ENCODE measurements at places on chromosomes 6 and 20. TPM values are rescaled to one million over a fixed set of nuclear protein-coding genes. Genes with fewer than 3 reads are reported as not detected.

Gene FGD2
- 0.87 TPM for total RNA-seq

Gene DEFB123
- not detected for total RNA-seq

Gene C6orf15
- total RNA-seq: not detected

Gene DNAH8
- total RNA-seq: 0.22 TPM

Gene MTHFD1L
- total RNA-seq: 190 TPM

Gene SLCO4A1
- total RNA-seq: 49.3 TPM

Gene HCK
- not detected for total RNA-seq

Gene BTBD9
- total RNA-seq: 22.9 TPM

Gene PRSS16
- 0.63 TPM for total RNA-seq

Gene HLA-DRB5
- 2.5 TPM for total RNA-seq

Gene GRM1
- not detected for total RNA-seq

Gene ECT2L
- not detected for total RNA-seq

Gene MAP7
- total RNA-seq: 0.49 TPM

Gene HLA-F
- total RNA-seq: 185 TPM

Gene SYCP2
- total RNA-seq: 1.1 TPM

DNA sequence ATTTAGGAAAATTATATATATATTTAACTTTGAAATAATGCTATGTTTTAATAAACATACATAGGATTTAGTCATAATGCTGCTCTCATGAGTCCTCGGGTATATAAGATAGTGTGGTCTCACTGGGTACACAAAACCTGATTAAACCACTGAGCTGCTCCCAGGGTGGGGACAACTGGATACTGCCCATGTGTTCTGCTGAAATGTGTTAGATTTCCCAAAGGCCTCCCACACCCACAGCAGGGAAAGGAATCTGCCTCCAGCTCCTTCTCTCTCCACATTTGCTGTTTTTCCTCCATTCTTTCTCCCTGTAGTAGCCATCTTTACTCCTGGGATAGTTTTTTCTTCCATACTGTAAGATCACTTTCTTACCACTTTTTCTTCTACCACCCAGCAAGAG lies 69.2 kb upstream of the TRAF3IP2 start:
- no peak for DNase-seq

DNA sequence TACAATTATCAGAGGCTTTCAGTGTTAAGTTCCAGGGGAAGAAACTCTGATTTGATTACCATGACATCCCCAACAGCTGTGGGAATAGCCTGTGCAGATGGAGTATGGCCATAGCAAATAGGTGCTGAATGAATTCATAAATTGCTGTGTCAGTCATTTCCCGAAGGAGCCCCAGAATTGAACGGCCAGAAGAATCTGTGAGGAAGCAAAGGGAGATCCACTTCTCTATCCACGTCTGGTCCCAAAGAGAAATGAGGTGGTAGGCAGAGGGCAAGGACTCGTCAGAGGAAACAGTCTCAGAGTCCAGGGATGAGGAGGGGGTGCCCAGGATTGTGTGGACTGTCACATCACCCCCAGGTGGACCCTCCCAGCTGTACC lies 3.1 kb upstream of the TAF8 start:
- DNase-seq: no peak

GRCh38 chr20:20778676-20779075 lies 66.2 kb upstream of the RALGAPA2 start:
- DNase-seq: no peak

DNA sequence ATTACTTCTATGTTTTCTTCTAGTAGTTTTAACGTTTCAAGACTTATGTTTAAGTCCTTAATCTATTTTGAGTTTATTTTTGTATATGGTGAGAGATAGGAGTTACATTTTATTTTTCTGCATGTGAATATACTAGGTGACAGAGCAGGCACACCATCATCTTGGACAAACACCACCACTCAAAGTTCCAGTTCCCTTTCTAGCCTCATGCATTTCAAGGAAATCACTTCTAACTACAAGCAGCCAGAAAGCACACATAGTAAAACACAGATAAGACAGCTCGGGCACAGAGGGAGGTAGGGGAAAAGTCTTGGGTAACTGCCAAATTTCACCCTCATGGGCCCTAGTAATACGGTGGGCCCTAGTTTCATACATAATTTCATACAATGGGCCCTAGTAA lies 609.4 kb upstream of the HS3ST5 start:
- DNase-seq: no peak

GRCh38 chr6:69789578-69789977 lies 7.2 kb downstream of the LMBRD1 start:
- DNase-seq: no peak

GRCh38 chr6:4459032-4459431 lies 317.2 kb upstream of the CDYL start:
- no peak for DNase-seq

- DNase-seq: no peak
Measured at GRCh38 chr6:111601886-111602285, 3.8 kb downstream of the TRAF3IP2 start.

DNA sequence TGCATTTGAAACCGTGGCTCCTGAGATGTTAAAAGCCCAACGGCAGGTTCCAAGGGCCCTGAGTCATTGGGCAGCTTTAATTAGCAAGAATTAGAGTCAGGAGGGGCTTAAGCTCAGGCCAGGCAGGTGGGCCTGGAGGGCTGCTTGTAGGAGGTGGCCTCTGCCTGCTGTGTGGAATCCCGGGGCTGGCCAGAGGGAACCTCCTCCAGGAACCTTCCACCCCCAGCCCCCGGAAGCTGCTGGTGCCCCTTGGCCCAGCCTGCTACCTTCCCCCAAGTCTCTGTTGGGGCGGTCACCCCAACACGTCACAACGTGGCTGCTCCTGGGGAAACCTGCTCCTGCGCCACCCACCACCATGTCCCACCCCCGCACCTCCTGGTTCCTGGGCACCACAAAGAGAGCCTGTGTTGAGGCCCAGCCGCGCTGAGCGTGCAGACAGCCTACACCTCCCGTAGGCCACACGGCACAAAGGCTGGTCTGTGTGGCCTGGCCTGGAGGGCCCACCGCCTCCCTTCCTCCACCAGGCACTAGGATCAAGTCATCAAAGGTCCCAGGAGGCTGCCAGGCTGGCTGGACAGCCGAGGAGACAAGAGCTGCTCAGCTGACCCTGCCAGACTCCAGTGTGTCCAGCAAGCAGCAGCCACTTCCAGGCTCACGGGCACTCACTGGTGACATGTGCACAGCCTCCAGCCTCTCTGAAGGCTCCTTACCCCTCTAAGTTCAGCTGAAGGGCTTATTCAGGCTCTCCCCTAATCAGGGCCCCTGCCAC lies 86.3 kb downstream of the SNX5 start:
- no peak for DNase-seq

GRCh38 chr6:134516582-134516981 lies 198.7 kb upstream of the SGK1 start:
- no peak for DNase-seq

DNA sequence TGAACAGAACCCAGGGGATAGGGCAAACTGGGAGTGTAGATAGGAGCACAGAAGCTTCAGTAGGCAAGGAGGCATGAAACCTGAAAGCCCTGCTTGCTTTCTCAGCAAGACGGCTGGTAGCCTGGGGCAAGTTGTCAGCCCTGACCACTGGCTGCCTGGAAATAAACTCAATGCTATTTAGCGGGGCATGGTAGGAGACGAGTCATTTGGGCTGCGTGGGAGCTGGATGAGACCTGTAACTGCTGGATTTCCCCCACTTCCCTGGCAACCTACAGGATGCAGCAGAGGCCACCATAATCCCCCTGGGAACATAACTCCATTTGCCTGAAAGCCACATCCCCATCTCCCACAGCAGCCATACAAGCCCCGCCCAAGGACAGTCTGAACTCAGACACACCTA lies 332.6 kb upstream of the TBX18 start:
- DNase-seq: no peak

GRCh38 chr20:46649965-46650542 lies 1.2 kb downstream of the SLC13A3 start:
- DNase-seq: no peak

GRCh38 chr6:14386263-14386662 lies 268.7 kb downstream of the CD83 start:
- DNase-seq: no peak

GRCh38 chr6:158474961-158475343 lies 84.9 kb upstream of the TMEM181 start:
- no peak for DNase-seq

DNA sequence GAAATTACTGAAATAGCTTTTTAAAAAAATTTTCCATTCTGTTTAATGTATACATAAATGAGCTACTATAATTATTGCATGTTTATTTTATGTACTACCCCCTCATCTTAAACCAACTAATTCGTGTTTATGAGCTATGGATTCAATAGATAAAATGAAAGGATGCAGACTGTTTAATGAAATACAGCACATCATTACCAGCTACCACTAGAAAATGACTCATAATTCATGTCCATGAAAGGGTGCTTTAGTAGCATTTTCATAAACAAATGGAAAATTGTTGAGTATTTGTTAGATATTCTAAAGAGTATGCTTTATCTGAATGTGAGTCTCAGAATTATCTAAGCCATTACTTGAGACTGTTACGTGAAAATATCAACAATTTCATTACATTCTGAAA lies 1590.1 kb downstream of the HACE1 start:
- no peak for DNase-seq

GRCh38 chr6:41170547-41171160 lies 7.7 kb upstream of the TREM2 start:
- DNase-seq: no peak

DNA sequence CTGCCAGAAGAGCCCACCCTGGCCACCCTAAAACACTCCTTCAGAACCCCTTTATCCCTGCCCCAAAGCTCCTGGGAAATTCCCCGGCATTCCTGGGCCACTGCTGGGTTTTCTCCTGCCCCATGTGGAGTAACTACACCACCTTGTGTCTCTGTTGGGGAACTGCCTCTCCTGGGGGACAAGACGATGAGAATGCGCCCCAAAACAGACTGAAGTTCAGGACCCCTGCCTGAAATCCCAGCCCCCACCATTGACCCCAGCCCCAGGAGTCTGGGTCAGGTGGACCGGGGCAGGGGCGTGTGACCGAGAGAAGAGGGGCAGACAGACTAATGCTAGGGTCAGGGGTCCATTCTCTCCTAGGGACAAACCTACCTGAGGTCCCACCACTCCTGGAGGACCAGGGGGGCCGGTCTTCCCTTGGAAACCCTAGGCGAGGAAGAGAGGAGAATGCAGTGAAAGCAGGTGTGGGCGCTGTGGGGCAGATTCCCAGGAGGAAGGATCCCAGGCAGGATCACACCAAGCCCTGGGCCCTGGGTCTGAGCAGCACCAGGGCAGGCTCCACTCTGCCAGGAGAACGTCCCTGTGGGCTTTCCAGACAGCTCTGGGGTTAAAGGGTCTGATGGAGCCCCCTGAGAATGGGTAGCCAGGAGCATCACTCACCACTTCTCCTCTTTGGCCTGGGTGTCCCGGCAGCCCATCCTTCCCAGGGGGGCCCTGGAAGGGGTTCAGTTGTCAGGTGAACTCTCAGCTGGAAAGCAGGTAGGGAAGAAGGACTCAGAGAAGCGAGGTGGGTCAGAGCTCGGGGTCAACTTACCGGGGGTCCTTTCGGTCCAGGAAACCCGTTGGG lies 19.4 kb downstream of the COL11A2 start:
- DNase-seq: no peak

DNA sequence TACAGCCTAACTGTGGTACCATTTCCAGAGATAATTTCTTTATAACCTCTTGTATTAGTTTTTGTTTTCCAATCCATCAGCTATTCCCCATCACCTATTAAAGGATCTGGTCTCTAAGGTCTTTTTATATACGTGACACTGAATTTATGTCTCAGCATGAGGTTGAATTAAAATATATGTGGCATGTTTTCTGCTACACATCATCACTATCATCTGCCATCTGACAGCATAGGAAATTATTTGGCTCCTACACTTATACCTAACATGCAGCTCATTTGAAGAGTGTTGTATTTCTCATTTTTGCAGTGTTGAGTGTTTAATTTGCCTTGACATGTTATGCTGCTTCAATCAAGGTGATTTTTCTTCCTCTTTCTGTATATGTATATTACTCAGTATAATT lies 100.3 kb downstream of the LIN28B start:
- no peak for DNase-seq

- DNase-seq: no peak
Measured at GRCh38 chr6:95280686-95281273, 296.6 kb upstream of the MANEA start.

DNA sequence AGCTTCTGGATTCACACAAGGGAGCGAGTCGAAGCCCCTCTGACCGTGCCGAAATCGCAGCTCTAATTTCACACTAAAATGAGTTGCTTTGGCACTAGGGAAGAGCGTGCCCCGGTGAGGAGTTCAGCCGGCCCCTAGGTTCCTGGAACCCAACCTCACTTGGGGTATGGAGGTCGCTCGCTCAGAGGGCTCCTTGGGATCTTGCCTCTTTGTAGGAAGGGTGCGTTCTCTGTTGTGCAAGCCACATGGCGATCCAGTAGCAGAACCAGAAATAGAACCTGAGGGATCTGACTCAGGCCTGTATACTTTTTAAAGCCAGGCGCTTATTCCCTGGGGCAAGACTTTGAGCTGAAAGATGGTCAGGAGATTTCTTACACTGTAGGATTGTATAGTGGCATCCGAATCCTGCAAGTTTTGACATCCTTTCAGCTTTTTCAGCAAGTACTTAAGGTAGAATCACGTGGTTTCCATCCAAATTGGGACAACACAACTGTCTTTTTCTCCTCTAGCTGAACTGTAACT lies 861 bp upstream of the RALGAPA2 start:
- DNase-seq: no peak

- no peak for DNase-seq
Measured at GRCh38 chr6:158798311-158798710, 20.9 kb downstream of the EZR start.

- no peak for DNase-seq
Measured at GRCh38 chr6:83198486-83199172, 5.5 kb downstream of the RWDD2A start.

GRCh38 chr6:82410151-82410648 lies 46.6 kb downstream of the TPBG start:
- DNase-seq: no peak

DNA sequence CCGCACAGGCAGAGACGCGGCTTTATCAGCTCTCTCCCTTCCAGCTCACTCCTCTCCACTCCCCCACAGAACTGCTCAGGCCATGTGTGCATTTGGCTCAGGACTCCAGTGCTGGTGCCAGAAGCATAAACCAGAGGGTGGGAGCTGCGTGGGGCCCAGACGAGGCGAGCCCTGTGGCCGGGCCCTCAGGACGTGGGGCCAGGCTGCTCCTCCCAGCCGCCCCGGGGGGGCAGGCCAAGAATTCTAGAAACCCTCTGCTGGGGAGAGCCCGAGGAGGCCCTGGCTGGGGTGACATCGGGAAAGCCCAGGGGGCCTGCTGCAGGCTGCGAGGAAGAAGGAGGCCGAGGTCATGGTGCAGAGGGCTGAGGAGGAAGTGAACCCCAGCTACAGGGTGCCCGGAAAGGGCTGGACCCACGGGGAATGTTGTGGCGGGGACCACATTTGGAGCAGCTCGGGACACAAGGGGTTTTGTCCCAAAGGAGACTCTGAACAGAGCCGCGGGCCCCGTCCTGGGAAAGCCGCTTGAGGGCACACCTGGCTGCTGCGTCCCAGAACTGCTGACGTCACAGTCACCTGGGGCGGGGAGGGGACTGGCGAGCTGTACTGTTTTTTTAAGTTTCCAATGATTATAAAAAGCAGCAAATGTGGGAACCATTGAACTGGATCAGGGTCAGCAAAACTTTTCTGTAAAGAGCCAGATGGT lies 107.1 kb downstream of the BANF2 start:
- DNase-seq: no peak

- DNase-seq: no peak
Measured at GRCh38 chr6:18126121-18126520, 3.6 kb upstream of the NHLRC1 start.
